ENCODE measurements at places on chromosomes 6 and 20.
A peak's percentile ranks its signal among the peaks of the same experiment; 100 is the strongest.

DNA sequence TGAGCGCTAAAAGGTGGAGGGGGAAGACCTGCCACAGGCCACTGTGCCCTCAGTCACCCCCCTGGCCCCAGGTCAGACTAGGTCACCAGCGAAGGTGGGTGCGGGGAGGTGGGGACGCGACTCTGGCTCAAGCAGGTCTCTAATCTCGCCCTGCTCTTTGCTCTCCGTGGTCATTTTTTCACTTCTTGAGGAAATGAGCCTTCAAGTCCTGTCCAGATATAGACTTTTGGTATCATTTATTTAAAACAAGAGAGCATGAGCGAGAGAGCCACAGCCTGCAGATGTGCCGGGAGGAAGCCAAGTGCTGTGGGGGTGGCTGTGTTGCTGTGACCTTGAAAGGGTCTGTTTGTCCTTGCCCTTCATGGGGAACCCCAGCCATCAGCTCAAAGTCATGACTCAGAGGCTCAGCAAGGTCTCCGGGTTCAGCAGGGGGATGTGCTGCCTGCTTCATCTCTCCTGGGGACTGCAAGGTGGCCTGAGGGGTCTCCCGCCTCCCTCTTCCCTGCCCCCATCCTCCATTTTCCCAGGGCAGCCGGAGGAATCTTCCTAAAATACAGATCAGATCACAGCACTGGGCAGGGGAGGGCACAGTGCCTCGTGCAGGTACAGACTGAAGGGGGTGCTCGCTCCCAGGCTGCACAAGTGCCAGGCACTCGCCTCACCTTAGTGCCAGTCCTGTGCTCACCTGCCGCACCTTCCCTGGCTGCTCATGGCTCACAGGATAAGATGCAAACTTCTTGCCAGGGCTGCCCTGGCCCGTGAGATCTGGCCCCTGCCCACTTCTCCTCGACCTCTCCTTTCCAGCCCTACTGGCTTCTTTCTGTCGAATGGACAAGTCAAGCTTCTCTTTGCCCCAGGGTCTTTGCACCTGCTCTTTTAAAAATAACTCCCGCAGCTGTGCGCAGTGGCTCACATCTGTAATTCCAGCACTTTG lies 26.5 kb downstream of the SULF2 start:
- DNase-seq, result no peak

GRCh38 chr6:147510929-147511590 lies 2.6 kb downstream of the SAMD5 start:
- no peak for DNase-seq

GRCh38 chr20:11496380-11496779 lies 421.3 kb upstream of the BTBD3 start:
- DNase-seq, result no peak

GRCh38 chr6:1873781-1874180 lies 264.1 kb downstream of the FOXC1 start:
- DNase-seq, result no peak

DNA sequence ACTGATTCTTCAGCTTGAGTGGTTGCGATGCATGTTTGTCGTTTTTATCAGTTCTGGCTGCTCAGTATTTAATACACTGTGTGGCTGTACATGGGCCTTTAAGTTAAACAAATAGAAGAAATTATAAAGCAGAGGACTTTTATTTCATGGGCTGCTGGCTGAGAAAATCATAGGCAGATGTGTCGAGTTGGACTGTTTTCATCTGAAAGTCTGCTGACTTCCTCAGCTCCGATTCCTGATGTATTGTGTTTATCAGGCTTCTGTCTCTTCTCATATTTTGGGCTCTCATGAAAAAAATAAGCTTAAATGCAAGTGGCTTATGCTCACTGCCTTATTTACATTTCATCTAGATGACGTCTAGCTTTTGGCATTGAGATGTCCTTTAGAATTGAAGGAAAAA lies 129.5 kb upstream of the GGTLC1 start:
- DNase-seq, result no peak

GRCh38 chr20:15209537-15209936 lies 872.1 kb upstream of the FLRT3 start:
- DNase-seq, result no peak

- DNase-seq, result peak; percentile 51
Observed at GRCh38 chr6:41428996-41429421, 93.6 kb downstream of the NCR2 start.

GRCh38 chr6:158938811-158939254 lies 61.2 kb downstream of the RSPH3 start:
- no peak for DNase-seq

DNA sequence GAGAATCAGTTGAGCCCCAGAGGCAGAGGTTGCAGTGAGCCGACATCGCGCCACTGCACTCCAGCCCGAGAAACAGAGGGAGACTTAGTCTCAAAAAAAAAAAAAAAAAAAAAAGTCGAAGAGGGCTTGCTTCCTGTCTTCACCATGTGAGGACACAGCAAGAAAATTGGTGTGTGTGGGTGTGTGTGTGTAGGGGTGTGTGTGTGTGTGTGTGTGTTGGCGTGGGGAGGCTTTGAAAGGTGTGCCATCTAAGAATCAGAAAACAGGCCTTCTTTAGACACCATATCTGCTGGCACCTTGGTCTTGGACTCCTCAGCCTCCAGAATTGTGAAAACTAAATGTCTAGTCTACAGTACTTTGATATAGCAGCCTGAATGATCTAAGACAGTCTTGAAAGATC lies 6.9 kb upstream of the RBPJL start:
- DNase-seq, result no peak

All from stimulated activated CD4-positive, alpha-beta T cell treated with anti-CD3 and anti-CD28 coated beads, TNF-alpha, amount 100 ng/mL, for 24 hours (primary cell).